ENCODE measurements at places on chromosomes 7 and 10.

DNA sequence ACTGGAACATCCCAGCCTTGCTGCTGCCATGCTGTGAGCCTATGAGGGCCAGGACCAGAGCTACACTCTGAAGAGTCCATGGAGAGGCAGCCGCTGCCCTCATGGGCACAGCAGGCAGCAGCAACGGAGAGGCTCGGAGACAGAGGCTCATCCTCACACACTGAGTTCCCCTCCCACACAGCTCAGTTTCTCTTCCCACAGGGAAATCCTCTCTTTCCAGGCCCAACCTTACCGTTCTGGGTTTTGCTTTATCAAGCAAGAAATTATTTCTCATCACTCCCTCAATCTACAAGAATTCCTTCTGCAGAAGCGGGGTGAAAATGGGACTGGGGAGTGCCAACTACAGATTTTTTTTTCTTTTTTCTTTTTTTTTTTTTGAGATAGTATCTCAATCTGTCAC is 36.6 kb downstream of the GOLGA7B start:
- no peak for DNase-seq

DNA sequence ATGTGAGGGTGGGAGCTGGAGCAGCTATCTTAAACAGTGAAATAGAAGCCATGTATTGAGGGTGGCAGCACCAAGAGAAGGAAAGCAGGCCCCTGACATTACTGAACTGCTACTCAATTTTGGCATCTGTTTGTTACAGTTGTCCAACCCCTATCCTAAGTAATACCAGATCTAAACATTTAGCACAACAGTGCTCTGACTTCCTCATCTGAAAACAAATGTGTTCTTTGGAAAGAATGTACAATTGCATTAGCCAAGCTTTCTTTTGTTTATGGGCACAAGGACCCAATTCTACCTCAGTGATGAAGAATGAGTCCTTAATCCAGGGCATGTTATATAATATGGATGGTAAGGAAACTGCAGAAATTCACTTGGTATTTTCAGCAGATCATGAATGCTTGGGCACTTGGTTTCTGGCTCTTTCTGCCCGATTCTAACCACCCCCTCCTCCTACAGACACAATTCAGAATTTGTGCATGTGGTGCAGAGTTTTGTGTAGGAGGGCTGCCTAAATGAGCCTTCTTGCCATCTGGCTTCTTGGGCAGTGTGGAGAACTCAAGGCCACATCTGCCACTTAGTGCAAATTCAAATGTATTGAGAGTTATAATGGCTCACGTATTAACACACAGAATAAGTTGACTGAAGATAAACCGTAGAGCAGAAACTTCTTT is 36.9 kb upstream of the KMT2E start:
- DNase-seq: no peak

- no peak for DNase-seq
Measured at GRCh38 chr10:52121688-52122087, 192.4 kb upstream of the DKK1 start.

- DNase-seq: no peak
Measured at GRCh38 chr7:107937531-107937930, 46.5 kb downstream of the DLD start.

Data from cortex of kidney (tissue), 1 donor.